ENCODE measurements at places on chromosomes 2 and 18.

- DNase-seq: no peak
Measured at GRCh38 chr2:197461057-197461456, 7.7 kb downstream of the COQ10B start.

GRCh38 chr18:55735969-55736368 is 148.0 kb upstream of the TCF4 start:
- DNase-seq: no peak

DNA sequence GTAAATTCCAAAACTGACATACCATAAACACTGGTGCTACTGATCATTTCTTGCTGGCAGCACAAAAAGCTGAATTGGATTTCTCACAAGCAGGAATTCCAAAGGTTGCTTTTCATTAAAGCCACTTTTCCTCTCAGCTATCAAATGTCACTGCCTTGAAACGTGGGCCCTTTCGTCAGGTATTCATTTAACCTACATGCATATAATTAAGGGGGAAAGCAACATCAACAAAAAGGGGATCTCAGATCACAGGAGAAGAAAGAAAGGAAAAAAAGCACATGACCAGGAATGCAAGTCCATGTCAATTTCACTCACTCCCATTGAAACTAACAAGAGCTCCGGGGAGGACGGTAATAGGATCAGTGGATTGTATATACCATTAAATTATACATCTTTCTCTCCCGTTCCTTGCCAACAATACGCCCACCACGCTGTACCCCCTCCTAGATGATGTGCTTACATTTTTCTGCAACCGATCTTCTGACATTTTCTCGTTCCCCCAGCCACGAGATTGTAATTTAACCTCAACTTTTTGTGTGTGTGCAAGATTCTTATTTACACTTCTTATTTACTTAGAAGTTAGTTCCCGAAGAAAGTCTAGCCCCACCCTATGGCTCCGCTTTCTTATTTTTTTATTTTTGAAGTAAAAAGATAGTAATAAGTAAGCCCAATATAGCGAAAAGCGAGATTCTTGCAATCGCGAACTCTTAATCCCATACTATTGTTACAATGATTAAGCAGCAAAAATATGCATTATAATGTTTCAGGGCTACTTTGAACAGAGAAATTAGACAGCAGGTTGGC is 725 bp downstream of the FIGN start:
- DNase-seq: no peak

- no peak for DNase-seq
Measured at GRCh38 chr2:196635156-196635555, 4.4 kb upstream of the CCDC150 start.

- peak; percentile 28 for DNase-seq
Measured at GRCh38 chr18:34592961-34593382, 117.1 kb upstream of the DTNA start.

All from substantia nigra (tissue), 51 donors.